ENCODE measurements at places on chromosomes 4 and X.
A peak's percentile ranks its signal among the peaks of the same experiment; 100 is the strongest.

GRCh38 chr4:155602351-155603140, 64.1 kb upstream of the GUCY1A1 start:
- no peak for DNase-seq

DNA sequence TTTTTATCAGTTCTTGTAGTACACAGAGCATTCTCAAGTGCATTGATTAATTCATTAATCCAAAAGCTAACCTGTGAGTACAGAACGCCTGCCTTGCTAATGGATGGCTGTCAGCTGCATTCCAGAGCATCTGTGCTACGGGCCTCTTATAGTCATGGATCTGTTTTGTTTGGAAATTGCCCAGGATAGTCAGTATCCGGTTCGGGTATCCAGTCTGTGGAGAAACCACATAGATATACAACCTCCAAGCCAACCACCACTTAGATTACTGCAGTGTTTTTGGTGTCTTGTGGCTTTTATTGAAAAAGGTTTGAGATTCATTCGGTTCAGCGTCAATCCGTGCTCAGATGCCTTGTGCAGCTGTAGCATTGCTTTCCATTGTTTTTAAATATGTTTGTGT, 4.0 kb downstream of the LAP3 start:
- DNase-seq, result no peak

DNA sequence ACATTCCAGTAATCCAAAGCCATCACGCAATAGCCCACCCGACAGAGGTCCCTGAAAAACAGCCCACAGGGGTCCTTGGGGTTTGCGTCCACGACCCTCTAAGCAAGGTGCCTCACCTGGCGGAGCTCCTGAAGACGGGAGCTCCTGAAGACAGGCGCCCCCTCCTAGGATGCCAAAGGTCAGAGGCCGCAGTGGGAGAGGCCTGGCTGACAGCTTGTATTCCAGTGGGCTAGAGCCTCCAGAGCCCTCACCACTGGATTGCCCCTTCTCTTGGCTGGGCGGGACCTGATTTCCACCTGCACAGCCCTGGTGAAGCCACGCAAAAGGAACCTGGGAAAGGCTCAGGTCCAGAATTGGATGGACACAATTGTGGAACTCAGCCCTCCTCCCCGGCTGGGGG, 29.7 kb upstream of the WFS1 start:
- no peak for DNase-seq

GRCh38 chr4:25291158-25291733, 21.3 kb upstream of the ZCCHC4 start:
- no peak for DNase-seq

GRCh38 chr4:7295197-7295910, 103.0 kb downstream of the SORCS2 start:
- DNase-seq, result no peak

DNA sequence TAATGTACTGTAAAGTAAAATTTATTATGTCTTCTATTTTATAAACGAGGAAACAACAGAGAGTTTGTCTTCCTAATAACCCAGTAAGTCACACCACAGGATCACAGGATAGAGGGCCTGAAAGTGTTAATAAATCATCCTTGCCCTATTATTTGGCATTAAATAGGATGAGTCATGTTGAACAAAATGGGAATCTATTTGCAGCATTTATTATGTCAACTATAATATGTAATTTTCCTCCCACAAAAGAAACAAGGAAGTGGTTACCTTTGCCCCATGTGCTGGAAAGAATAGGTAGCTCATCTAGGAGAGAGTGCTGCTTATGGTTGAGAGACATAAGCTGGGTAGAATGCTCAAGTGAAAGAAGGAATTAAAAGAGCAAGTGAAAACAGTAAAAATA, 237.6 kb upstream of the NDST3 start:
- no peak for DNase-seq

DNA sequence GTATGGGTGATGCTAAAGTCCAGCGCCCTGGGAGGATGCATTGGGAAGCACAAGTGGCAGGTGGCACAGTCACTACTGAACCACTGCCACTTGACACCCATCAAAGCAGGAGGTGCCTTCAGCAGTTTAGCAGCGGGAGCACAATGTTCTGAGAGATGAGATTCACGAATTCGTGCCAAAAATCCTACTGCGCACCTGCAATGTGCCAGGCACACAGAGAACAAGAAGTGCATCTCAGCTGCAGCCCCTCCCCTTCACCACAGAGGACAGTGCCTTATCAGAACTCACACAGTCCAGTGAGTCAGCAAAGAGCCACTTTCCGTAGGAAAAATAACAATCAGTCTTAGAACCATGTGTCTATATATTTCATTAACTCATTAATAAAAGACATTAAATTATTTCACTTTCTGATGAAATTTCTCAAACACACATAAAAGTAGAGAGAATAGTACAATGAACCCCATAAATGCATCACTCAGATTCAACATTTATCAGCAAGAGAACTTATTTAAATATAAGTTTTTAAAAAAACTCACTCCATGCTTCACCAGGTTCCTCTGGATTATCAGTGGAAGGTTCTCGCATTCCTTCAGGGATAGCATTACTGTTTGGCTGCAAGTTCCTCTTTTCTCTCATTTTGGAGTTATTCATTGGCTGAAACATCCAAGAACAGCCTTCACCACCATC, 47.0 kb downstream of the BEND2 start:
- no peak for DNase-seq

DNA sequence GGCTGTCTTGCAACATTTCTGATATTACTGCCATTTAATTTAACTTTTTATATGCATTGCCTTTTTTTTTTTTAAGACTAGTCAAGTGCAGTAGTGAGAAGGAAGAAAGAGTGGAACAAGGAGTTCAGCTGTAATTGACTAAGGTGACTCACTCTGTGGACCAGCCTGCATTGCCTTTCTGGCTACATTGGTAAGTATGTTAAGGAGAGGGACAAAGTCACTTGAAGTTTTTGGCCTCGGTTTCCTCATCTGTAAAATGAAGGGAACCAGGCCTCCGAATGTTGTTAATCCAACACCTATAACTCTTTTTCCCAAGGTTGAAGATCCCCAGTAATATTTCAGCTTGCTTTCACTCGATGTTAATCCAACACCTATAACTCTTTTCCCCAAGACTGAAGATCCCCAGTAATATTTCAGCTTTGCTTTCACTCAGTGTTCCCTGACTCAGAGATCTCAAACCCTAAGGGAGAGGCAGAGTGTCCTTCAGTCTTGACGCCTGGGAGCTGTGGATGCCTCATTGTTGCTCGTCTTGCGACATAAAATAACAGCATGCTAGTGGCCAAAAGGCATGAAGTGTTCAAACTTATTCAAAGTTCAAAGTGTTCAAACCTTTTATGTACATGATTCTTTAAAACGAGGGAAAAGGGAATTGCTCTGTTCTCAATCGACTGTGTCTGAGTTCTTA, 102.0 kb downstream of the SORBS2 start:
- DNase-seq, result no peak

DNA sequence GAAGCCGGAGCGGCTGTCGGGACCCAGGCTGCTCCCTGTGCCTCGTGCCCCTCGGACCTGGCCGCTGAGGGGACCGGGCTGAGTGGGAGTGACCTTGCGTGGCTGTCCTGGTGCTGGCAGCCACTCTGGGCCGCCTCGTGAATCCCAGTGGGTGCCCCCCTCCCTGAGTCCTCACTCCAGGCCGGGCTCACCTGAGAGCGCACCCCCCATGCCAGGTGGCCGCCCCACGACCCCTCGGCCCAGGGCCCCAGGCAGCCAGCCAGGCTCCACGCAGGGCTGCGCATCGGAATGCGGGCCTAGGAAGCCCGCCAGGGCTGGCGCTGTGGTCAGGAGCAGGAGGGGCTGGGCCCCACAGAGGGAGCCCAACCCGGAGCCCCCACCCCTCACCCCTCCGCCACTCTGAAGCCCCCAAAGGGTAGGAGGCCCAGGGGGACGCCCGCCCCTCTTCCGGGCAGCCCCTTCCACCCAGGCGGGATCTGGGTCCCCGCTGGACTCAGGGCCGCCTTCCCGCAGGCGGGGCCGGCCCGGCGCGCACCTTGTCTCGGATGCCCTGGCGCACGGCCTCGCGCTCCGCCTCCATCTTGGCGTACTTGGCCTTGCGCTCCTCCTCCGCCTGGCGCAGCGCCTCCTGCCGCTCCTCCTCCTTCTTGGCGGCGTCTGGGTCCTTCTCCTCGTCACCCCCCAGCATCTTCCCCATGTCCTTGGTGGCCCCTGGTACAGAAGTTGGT, 33.9 kb downstream of the CPLX1 start:
- peak; percentile 65 for DNase-seq

- no peak for DNase-seq
These were observed 86.8 kb downstream of the ZNF718 start for GRCh38 chr4:211033-211511.

- DNase-seq, result no peak
These were observed 29.5 kb downstream of the TMPRSS11A start for GRCh38 chr4:67933755-67934154.

DNA sequence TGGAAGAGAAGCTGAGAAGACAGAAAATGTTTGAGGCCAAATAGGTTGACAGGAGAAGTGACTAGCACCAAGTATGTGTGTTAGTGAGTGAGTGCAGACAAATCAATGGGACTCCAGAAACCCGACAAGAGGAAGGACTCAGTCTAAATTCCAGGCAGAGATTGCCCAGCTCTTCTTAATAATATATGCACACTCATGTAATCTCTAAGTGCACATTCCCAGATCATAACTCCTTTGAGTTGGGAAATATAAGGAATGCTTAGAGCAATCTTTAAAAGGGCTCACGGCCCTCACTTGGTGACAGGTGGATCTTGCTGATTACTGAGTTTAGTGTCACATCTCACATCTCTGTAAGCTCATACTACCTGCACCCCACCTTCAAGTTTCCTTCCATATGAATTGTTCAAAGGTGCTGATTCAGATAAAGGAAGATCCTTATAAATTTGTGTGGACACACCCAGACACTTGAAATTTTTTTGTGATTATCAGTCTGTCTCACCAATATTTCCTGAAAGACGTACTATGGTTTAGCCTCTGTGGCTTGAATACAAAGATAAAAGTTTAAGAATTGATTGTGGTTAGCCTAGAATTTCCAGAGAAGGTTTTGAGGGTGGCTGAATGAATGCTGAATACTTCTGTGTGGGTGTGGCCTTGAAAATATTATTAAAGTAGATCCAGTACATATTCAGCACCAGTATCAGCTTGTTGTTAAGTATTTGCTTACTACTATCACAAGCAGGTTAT, 205.1 kb upstream of the UGT8 start:
- DNase-seq, result no peak

DNA sequence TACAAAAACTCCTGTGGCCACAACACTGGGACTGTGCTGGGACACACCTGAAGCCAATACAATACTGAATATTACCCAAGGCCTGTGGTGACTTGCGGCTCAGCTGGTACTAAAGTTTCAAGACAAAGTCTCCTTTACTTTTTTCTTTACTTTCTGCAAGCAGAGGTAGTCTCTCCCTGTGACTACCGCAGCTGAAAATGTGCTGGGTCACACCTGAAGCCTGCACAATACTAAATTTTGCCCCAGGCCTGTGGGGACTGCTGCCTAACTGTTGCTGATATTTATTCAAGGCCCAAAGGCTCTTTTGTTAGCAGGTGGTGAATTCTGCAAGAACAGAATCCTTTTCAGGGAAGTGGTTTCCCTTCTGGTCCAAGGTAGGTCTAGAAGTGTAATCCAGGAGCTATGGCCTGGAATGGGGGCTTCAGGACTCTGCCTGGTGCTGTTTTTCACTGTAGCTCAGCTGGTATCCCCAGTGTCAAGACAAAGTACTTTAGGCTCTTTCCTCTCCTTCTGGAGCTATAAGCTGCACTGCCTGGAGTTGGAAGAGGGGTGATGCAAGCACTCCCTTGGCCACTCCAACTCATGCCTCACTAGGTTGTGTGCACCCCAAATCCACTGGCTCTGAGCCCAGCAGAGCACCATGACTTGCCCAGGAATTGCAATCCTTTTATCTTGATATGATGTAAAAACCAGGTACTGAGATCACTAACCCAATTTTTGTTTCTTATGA, 489.4 kb downstream of the TECRL start:
- DNase-seq, result no peak

GRCh38 chr4:55768291-55768690, 51.3 kb upstream of the EXOC1L start:
- no peak for DNase-seq

DNA sequence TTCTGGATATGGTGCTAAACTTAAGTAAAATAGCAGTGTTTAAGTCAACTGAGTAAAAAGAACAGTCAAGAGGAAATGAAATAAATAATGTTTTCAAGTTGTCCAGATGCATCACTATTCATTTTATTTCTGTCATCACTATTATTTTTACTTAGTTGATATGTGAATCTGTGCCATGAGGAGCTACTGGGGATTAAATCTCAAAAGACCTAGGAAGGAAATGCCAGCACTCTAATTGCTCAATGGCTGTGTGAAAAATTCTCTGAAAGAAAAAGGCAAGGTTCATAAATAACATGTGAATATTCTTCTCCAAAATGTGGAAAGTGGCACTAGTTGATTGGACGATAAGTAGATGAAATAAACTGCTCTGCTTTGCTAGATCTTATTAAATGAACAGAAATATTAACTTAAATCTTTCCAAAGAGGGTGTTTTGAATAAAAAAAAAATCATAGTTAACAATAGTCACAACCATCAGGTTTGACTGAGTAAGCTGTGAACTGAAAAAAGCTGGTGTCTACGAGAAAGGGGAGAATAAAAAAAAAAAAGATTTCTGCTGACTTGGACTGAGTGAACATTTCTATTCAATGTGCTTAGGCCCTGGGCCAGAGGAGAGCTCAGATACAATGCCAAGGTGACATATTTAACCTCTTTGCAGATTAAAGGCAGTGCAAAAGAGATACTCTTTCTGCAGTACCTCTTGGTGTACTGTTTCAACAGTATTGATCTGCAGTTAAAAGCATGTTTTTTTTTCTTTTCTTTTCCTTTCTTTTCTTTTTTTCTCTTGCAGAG, 1.6 kb downstream of the SPARCL1 start:
- no peak for DNase-seq

- no peak for DNase-seq
These were observed 269.4 kb upstream of the FAT4 start for GRCh38 chr4:125045311-125045710.

DNA sequence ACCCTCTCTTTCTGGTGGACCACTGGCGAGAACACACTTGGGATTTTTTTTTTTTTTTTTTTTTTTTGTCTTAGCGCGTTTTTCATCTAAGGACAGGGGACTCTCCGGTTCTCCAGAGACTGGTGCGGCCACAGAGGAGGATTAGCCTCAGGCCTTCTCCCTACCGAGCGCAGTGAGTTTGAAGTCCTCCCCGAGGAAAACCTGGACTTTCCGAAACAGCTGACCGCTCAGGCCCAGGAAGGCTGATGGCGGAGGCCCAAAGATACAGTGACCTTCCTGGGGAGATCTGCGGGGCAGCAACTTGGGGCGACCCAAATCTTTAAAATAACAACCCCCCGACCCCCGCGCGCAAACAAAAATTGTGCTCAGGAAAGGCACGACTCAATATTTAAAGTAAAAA, 9.2 kb downstream of the NKX3-2 start:
- no peak for DNase-seq
